ENCODE measurements at places on chromosomes 1 and 21. TPM values are rescaled to one million over a fixed set of nuclear protein-coding genes. Genes with fewer than 3 reads are reported as not detected.

AADACL3 gene
- total RNA-seq: not detected

TFF3 gene
- total RNA-seq: not detected

GRCh38 chr1:48028218-48029069 is 31.3 kb upstream of the TRABD2B start:
- no peak for DNase-seq

KLHDC8A gene
- 125 TPM for total RNA-seq

GRCh38 chr1:191049781-191050180 is 572.1 kb upstream of the BRINP3 start:
- DNase-seq: no peak

- DNase-seq: peak; percentile 71
These were observed 77.0 kb downstream of the MORN1 start for GRCh38 chr1:2314273-2314802.

SRGAP2B gene
- 17.8 TPM for total RNA-seq

DNA sequence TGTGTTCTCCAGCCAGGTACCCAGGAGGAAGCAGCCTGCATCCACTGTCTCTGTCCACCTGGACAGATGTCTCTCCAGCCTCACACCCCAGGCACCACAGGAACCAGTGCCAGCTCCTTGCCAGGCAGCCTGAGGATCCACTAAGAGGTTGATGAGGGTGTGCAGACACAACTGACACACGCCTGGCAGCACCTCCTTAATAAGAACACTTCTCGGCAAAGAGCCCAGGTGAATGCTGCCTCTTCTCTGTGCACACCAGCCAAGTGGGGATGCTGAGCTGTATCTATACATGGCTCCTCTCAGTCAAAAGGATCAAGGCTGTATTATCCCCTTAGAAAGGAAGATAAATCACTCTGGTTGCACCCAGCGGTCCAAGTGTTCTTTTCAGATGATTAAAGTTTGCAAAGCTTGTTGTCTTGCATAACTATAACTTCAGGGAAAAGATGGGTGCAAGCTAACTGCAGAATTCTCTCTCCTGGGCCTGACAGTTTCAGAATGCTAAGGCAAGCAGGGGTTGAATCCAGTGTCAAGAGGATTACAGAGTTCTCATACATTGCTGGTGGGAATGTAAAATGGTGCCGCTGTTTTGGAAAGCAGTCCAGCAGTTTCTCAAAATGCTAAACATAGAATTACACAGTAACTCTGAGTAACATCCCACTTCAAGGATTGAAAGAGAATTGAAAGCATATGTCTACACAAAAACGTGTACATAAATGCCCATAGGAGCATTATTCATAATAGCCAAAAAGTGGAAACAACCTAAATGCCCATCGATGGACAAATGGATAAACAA is 3.7 kb upstream of the CAPN8 start:
- DNase-seq: no peak

GRCh38 chr21:35976929-35977328 is 83.4 kb downstream of the SETD4 start:
- no peak for DNase-seq

GRCh38 chr1:223780949-223781348 is 64.8 kb downstream of the TP53BP2 start:
- DNase-seq: no peak

GRCh38 chr1:2240270-2241156 is 12.4 kb downstream of the SKI start:
- DNase-seq: no peak

GRCh38 chr1:35882586-35882944 is 444 bp upstream of the AGO1 start:
- no peak for DNase-seq

Data from glutamatergic neuron (in vitro differentiated cells).